Muscle of leg (tissue), 16 donors: ENCODE measurements at places on chromosomes 5 and 9. TPM values are rescaled to one million over a fixed set of nuclear protein-coding genes. Genes with fewer than 3 reads are reported as not detected.

GRCh38 chr5:146529984-146530383, 14.0 kb upstream of the GPR151 start:
- DNase-seq, result no peak

CDH18 gene
- 13.4 TPM for total RNA-seq

CTNND2 gene
- 0.49 TPM for total RNA-seq

GRCh38 chr5:167730121-167730520, 561.3 kb upstream of the WWC1 start:
- no peak for DNase-seq

DNA sequence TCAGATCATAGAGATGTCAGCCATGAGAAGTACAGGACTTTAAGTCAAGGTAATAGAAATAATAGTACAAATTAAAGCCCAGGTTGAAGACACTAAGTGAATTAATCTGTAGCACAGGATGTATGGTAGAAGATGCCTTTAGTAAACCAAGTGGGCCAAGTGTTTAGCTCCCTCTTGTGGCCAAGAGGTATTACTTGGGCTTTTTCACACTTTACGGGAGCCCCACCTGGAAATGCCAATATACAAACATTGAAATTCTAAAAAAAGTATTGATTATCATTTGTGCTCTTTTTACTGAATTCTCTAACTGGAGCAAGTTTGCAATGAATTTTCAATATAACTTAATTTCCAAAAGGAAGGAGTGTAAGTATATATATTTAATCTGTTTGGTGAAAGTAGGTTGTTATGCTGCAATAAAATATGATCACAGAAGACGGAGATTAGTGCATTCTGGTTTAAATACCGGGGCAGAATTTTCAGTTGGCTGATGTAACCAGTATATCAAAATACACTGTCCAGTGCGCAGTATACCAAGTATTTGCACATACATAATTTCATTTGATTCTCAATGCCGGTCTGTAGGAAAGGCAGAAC, 84.7 kb downstream of the PARP8 start:
- peak; percentile 52 for DNase-seq

- no peak for DNase-seq
Observed at GRCh38 chr9:106032978-106033377, 338.6 kb downstream of the TMEM38B start.
